ENCODE measurements at places on chromosomes 16 and 17.

- DNase-seq: no peak
Observed at GRCh38 chr17:63275318-63275970, 170.7 kb downstream of the CYB561 start.

- no peak for DNase-seq
Observed at GRCh38 chr16:12474047-12474446, 329.6 kb downstream of the CPPED1 start.

DNA sequence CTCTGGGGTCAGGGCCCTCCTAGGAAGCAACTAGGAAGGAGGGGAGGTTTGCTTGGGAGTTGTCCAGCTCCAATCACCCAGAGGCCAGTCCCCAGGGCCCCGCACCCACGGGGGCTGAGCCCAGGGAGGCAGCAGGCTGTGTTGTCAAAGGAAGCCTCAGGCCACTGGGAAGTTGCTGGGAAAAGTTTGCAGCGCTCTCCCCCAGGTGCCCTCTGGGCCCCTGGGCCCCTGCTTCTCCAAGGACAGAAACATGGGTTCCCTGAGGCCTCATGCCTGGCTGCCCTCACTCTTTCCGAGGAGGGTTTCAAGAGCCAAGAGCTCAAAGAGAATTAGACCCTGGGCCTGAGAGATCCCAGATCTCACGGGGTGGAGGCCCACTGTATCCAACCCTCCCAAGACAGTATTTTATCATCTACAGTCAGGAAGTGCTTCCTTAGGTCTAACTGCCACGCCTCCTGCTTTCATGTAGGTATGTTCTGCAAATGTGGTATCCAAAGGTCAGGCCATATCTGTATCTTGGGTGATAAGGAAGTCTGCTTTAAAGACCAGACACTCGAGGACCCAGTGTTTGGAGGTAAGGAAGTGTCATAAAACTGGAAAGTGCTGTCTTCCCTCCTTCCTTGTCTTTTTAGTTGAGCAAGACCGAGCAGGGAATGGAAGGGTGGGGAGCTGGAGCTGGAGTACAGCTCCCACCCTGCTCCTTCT, 44.2 kb upstream of the ZNF423 start:
- no peak for DNase-seq

DNA sequence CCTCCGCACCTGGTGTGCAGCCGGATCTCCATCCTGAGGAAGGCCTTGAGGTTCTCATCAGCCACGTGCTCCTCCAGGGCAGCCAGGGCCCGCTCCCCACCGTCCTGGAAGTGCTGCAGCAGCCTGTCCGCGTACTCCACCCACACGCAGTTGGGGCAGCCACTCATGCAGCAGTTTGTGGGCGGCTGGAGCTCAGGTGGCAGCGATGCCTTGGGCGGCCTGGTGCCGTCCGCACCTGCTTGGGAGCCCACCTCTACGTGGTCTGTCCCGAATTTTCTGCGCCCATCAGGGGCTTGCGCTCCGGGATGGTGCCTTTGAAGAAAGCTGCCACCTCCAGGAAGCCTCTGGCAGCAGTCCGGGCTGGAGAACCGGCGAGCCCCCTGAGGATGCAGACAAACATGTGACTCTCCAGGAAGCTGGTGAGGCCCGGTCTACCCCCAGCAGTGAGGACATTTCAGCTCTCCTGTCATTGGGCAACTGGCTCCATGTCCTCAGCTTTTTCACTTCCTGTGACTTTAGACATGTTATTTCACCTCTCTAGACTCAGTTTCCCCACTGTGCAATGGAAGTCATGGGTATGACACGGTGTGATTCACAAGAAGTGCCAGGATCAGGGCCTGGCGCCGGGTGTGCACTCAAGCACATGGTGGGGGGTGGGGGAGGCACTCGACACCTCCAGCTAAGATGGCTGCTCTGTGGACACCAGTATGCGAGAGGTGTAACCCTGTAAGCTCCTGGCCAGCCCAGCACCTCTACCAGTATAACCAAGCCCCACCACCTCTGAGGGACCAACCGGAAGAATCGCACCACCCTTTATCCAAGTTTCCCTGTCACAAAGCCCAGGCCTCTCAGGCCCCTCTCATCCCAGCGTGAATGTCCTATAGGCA, 957 bp downstream of the OXLD1 start:
- DNase-seq: no peak

- DNase-seq: no peak
Observed at GRCh38 chr16:70652322-70652721, 6.0 kb downstream of the IL34 start.

DNA sequence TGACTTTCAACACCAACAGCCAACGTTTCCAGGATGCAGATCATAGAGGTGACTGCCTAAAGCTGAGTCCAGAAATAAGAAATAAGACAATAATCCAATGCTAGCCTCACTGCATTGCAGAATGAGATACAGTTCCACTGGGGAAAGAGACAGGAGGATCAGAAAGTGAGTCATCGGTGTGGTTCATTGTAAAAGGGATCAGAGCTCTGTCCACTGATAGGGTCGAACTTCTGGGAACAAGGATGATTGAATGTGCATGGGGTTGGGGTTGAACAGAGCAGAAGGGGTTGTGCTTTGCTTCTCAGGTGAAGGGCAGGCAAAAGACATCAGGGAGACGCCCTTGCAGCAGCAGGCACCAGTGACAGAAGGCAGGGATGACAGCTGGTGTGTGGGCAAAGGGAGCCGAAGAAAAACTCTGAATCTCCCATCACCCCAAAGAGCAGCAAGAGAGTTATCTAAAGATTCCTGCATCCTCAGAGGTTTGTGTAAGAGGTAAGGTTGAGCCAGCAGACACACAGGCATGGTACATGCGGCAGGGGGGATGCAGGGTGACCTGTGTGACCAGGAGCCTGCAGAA, 16.4 kb downstream of the CLEC10A start:
- DNase-seq: no peak

GRCh38 chr17:40443196-40443987, at the start of gene IGFBP4:
IGFBP4 (plus strand) TSS chr17:40443450; CDS start chr17:40443736, 286 bp downstream.
- DNase-seq: peak; percentile 40

GRCh38 chr16:54031107-54031760, 255.4 kb downstream of the IRX3 start:
- DNase-seq: no peak

DNA sequence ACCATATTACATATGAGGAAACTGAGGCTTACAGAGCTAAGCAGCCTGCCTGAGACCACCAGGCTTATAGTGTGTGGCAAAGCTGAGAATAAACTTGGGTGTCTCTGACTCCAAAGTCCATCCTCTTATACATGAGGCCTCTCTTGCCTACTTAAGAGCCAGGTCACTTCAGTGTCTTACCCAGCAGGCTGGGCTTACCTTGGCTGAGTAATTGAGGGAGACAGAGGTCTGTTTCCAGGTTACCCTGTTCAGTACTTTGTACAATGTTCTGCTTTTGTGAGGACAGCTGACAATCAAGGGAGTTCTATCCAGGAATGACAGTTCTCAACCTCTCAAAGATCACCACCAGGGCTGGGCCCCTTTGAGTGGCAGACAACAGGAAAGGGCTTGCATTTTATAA, 14.4 kb downstream of the NDUFAB1 start:
- no peak for DNase-seq

GRCh38 chr16:69270831-69271230, 40.3 kb upstream of the VPS4A start:
- DNase-seq: no peak

GRCh38 chr17:21089145-21089544, 37.6 kb upstream of the DHRS7B start:
- no peak for DNase-seq

- no peak for DNase-seq
Observed at GRCh38 chr16:27853101-27853500, 210.4 kb downstream of the GSG1L start.

DNA sequence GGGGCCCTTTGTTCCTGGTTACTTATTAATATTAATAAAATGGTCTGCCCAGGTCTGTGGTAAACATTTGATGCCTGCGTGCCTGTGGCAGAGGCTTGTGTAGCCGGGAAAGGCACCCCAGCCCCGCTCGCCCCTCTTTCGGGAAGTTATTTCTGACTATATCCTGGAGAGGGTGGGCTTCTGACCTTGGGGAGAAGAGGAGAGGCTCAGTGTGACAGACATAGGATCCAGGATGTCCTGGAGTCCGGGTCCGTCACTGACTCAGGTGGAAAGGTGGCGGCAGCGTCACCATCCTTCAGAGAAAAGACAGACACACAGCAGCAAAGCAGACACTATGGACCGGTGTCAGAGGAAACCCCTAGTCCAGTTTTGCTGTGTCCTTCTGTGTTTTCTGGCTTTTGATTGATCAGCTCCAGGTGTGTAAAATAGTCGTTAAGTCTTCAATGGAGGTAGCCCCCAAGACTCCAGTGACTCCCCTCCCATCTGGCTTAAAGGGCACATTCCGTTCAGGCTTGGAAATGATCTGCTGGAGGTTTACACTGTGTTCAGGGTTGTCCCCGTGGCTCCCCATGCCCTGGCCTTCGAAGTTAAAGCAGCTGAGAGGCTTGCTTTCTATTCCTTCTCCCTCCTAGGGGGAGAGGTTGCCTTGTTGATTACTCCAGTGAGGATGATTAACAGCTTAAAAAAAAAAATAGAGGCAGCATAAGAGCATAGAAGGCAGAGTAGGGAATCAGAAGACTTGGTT, 81.6 kb downstream of the CCDC182 start:
- no peak for DNase-seq

GRCh38 chr16:69363281-69363717, 11.7 kb upstream of the TMED6 start:
- no peak for DNase-seq

DNA sequence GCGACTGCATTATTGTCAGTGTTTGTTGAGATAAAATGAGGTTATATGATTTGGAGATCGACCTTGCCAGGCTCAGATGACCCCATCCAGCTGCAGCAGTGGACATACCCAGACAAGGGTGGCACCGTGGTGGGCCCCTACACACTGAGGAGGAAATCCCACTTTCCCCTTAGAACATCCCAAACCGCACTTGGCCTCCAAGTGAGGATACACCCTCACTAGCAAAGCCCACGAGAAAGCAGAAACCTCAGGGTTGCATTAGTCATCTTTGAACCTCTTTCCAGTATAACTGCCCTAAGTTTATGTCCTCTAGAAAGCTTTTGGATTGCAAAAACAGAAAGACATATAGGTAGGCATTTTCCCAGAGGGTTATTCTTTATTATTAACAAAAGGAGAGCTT, 101.5 kb downstream of the CLEC16A start:
- no peak for DNase-seq

- no peak for DNase-seq
Observed at GRCh38 chr17:62597920-62598319, 29.6 kb upstream of the MRC2 start.

- no peak for DNase-seq
Observed at GRCh38 chr17:41265078-41265477, at the start of gene KRTAP9-6. KRTAP9-6 (plus strand) TSS chr17:41265378; CDS start chr17:41265378, 0 bp downstream.

DNA sequence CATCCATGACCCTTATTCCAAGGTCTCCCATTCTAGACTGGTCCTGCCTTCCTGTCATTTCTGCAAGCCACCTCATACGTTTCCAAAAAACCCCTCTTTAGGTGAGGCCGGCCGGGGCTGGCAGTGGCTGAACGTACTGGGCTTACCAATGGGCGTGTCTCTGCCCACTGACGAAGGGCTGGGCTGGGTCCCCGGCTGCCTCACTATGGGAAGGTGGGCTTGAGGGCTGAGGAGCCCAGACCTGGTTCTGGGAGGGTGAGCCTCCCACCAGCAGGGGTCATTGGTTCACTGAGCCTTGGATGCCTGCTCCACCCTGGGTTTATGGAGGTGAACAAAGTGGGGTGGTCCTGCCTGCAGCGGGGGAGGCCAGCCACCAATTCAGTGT, 19.9 kb downstream of the KDM8 start:
- no peak for DNase-seq

- no peak for DNase-seq
Observed at GRCh38 chr16:48820379-48820778, 210.4 kb upstream of the N4BP1 start.

- no peak for DNase-seq
Observed at GRCh38 chr16:79698341-79698753, 97.8 kb upstream of the MAF start.

GRCh38 chr17:6530324-6530920, 25.9 kb downstream of the PITPNM3 start:
- no peak for DNase-seq

- no peak for DNase-seq
Observed at GRCh38 chr16:47578573-47578972, 117.4 kb downstream of the PHKB start.

GRCh38 chr17:49891271-49891670, 43.4 kb upstream of the TAC4 start:
- DNase-seq: no peak

GRCh38 chr17:15377200-15377599, 35.8 kb upstream of the TEKT3 start:
- DNase-seq: no peak

DNA sequence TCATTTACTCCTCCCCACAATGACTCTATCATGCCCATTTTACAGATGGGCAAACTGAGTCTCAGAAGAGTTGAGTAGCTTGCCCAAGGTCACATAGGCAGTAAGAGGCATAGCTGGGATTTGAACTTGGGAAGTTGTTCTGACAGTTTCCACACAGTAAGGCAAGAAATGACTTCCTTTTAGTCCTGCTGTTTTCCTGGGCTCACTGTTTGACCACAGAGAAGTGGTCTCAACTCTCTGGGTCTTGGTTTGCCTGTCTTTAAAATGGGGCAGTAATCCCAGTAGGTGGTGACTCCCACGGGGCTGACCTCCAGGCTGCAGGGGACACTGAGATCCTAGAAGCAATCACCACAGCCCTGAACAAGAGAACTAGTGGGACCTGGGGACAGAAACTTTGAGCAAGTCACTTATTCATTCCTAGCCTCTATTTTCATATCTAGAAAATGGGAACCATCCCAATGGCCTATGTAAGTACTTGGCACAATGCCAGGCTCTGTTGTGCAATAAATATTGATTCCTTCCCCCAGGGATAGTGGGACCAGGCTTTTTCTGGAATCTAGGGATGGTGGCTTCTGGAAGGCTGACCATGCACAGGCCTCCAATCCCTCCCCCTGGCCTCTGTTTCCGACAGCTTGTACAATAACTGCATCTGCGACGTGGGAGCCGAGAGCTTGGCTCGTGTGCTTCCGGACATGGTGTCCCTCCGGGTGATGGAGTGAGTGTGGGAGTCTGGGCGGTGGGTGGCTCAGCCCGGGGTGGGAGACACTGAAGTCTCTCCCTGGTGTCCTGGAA, 20.5 kb downstream of the DEXI start:
- DNase-seq: no peak

GRCh38 chr17:76640550-76641380, 2.8 kb downstream of the ST6GALNAC1 start:
- no peak for DNase-seq

DNA sequence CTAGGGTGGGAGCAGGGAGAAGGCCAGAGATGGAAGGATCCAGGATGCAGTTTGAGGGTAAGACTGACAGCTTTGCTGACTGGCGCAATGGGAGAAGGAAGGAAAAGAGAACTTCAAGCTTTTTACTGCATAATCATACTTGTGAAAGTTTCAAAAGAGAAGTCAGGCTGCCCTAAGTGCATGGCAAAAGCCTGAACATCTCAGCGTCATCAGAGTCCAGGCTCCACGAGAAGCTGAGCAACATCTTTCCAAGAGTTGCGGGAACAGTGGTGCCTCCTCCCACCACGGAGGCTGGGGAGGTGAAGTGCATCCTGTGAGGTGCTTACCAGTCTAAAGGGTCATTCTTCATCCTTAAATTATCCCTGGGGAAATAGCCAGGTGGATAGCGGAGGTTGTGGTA, 26.9 kb upstream of the SLC38A8 start:
- no peak for DNase-seq

Measured in activated CD8-positive, alpha-beta memory T cell treated with anti-CD3 and anti-CD28 coated beads for 4 hours (primary cell).